ENCODE measurements at places on chromosomes 4 and X. TPM values are rescaled to one million over a fixed set of nuclear protein-coding genes. Genes with fewer than 3 reads are reported as not detected.

GRCh38 chrX:80237072-80237471 is 183.2 kb upstream of the TENT5D start:
- no peak overlapping the region for H3K27ac ChIP-seq
- H3K4me1 ChIP-seq: no peaks in the 10 kb centered on the region
- DNase-seq: no peak
- no peak overlapping the region for H3K4me3 ChIP-seq
- H3K27me3 ChIP-seq: no peaks in the 10 kb centered on the region

DNA sequence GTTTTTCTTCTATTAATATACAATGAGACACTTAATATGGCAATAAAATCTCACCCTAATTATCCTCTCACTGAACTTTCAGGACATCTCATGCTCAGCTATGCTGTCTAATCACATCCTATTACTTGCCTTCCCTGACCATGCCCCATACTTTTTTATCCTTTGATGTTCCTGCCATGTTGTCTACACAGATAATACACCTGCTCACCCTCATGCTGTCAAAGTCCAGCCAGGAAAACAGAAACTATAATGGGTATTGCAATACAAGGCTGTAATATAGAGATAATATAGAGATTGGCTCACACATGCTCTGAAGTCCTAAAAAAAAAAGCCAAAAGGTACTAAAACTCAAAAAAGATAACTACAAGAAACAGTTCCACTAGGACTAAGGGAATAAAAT is 305.4 kb downstream of the PRDM5 start:
- H3K4me1 ChIP-seq: no peaks in the 10 kb centered on the region
- no peak for DNase-seq

DNA sequence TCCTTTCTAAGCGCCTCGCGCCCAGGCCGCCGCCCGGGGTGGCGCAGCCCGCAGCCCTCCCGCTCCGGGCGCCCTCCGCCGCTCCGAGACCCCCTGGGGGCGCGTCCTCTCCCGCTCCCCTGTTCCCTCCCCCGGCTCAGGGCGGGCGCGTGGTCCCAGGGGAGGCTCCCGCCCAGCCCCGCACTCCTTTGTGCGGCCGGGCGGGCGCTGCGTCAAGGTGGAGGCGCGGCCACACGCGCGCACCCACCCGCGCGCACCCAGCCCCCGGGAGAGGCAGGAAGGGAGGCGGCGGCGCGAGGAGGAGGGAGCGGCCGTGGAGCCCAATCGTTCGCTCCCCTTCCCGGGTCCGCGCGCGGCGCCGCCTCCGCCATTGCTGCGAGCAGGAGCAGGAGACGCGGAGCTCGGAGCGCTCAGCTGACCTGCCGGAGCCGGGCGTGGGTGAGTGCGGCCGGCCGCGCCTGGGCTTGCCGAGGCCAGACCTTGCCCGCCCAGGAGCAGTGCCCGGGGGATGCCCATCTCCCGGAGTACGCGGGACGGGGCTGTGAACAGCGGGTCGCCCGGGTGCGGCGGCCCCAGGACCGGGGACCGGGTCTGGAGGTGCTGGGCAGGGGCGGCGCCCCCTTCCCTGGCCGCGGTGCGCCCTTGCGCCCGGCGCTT is at the start of gene NSG1:
Gene NSG1 (plus strand): TSS at position 367 of the 657 bp plus-strand sequence. CDS start 528 bp downstream, outside the sequence.
- H3K4me3 ChIP-seq: peak within 1 kb of the TSS; percentile 61
- H3K27ac ChIP-seq: peak within 1 kb of the TSS; percentile 14
- peaks cover 20% of the 10 kb centered on the region for H3K4me1 ChIP-seq
- DNase-seq: no peak
- H3K27me3 ChIP-seq: peaks cover 95% of the 10 kb centered on the region

GRCh38 chrX:129612396-129612795 is 42.4 kb downstream of the APLN start:
- no peak overlapping the region for H3K27ac ChIP-seq
- H3K4me1 ChIP-seq: no peaks in the 10 kb centered on the region
- no peaks in the 10 kb centered on the region for H3K27me3 ChIP-seq
- no peak for DNase-seq
- H3K4me3 ChIP-seq: no peak overlapping the region

DNA sequence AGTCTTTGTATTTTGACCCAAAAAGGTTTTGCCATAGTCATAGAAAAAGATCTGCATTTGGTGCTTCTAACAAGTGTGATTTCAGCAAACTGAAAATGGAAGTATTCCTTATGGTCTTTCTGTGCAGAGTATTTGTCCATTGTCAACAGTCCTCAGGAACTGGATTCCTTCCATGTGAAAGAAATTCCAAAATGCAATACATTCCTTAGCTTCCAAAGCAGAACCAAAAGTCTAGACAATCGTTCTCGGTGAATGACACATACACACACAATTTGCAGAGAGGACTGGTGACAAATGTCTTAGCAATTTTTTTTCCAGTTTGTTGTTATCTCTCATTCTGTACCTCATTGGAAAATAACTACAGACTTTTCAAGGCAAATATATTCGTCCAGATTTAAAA is 562.2 kb upstream of the SLIT2 start:
- H3K4me3 ChIP-seq: no peak overlapping the region
- H3K4me1 ChIP-seq: no peaks in the 10 kb centered on the region
- no peaks in the 10 kb centered on the region for H3K27me3 ChIP-seq
- H3K36me3 ChIP-seq: no peaks in the 10 kb centered on the region
- H3K27ac ChIP-seq: no peak overlapping the region

CCDC120 gene
- polyA plus RNA-seq: 7.3 TPM

GRCh38 chr4:146340798-146341197 is 126.5 kb downstream of the REELD1 start:
- no peaks in the 10 kb centered on the region for H3K27me3 ChIP-seq
- H3K27ac ChIP-seq: no peak overlapping the region
- no peak for DNase-seq
- H3K4me3 ChIP-seq: no peak overlapping the region
- H3K36me3 ChIP-seq: no peaks in the 10 kb centered on the region
- peaks cover 10% of the 10 kb centered on the region for H3K4me1 ChIP-seq

DNA sequence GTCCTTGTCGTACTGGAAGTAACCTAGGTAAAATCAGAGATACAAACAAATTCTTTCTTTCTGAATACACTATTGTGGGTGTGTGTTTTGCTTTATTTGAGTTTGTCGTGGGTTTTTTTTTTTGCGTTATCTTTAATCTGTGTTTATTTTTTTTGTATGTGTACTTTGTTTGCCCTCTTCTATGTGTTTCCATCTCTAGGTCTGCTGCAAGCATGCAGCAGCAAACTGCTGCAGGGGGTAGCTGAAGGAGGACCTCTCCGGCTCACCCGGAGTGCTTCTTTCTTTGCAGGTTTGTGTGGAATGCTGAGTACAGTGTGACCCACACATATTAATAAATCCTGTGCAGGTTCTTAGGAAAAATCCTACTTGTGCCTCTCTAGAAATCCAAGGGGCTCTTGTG is 64.8 kb downstream of the FNIP2 start:
- H3K27ac ChIP-seq: no peak overlapping the region
- H3K27me3 ChIP-seq: no peaks in the 10 kb centered on the region
- no peak for DNase-seq
- H3K4me1 ChIP-seq: peaks cover 11% of the 10 kb centered on the region
- H3K36me3 ChIP-seq: peaks cover 30% of the 10 kb centered on the region

All from stomach (tissue), 19 donors.